ENCODE measurements at places on chromosomes 5 and 9. TPM values are rescaled to one million over a fixed set of nuclear protein-coding genes. Genes with fewer than 3 reads are reported as not detected.

The SLC6A3 gene
- total RNA-seq = not detected

The MAMDC4 gene
- 1.5 TPM for total RNA-seq

The NFX1 gene
- total RNA-seq = 16.3 TPM

The PLPPR1 gene
- 2.3 TPM for total RNA-seq

The PPP3R2 gene
- not detected for total RNA-seq

The ACOT12 gene
- total RNA-seq = not detected

The ANKRD18B gene
- total RNA-seq = 2.6 TPM
